Fibroblast of the conjunctiva (primary cell): ENCODE measurements at places on chromosomes 4 and X.

DNA sequence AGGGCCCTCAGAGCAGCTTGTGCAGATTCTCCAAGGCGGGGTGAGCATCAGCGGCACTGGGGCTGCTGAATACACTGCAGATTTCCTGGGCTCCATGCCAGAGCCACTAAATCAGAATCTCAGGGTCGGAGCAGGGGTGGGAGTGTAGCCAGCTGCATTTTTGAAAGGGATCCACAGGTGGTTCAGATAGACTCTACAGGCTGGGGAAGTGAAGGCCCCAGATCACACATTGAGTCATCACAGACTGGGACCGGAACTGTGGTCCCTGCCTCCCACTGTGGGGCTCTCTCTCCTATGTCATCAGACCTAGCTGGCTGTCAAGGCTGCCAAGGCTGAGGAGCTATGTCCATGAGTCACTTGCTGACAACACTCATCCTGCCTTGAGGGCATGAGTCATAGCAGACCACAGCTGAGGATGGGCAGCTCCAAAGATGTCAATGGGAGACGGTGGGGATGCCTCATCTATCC, 162.3 kb upstream of the MAMLD1 start:
- DNase-seq, result peak; percentile 93

- no peak for DNase-seq
Observed at GRCh38 chr4:25308761-25309160, 3.8 kb upstream of the ZCCHC4 start.

DNA sequence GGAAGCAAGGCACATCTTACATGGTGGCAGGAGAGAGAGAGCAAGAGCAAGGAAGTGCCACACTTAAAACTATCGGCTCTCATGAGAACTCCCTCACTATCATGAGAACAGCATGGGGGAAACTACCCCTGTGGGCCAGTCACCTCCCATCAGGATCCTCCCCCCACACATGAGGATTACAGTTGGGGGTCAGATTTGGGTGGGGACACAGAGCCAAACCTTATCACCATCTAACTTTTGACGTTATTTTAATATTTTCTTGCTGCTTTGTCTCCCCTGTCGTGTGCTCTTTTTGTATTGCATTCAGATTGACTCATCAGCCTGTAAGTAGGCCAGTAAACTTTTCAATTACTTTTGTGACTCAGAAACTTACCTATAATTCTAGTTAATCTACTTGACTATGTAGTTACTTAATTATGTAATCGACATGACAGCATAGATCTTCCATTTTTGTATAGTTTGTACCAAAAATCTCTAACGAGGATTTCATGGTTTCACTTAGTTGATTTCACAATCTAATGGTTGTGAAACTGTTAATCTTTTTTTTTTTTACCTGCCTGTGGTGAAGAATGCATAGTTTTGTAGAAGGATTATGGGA, 18.3 kb downstream of the STIM2 start:
- no peak for DNase-seq

GRCh38 chr4:26762650-26763049, 98.0 kb upstream of the STIM2 start:
- DNase-seq, result no peak

DNA sequence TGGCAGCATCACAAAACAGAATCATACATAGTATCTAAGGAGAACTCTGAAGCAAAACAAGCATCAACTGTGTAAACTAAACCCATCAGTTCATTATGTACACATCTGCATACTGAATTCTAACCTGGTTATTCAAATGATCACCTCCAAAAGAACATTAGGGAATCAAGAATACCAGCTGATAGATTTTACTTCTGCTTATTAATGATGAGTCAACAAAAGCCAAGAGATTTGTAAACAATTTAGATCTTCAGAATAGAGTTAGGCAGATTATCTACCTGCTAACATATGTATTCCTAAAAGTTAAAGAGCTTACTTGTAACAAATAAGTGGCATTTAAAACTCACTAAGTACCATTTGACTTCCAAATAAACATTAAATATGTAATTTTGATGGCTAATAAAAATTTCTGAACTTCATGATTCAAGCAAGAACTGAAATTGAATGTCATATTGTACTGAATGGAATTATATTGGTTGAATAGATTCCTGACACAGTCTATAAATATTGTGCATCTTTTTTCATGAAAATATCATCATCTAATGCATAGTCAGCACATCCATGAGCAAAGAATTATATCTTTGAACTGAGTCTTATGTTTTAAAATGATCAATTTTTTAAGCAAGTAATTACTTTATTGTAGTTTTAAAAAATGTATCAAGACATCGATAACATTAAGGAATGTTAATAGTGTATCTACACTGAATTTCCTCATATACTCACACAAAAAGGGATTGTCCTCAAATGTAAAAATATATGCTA, 470.5 kb downstream of the GRXCR1 start:
- DNase-seq, result no peak

- DNase-seq, result no peak
Observed at GRCh38 chr4:1655081-1655480, 29.0 kb downstream of the FAM53A start.

DNA sequence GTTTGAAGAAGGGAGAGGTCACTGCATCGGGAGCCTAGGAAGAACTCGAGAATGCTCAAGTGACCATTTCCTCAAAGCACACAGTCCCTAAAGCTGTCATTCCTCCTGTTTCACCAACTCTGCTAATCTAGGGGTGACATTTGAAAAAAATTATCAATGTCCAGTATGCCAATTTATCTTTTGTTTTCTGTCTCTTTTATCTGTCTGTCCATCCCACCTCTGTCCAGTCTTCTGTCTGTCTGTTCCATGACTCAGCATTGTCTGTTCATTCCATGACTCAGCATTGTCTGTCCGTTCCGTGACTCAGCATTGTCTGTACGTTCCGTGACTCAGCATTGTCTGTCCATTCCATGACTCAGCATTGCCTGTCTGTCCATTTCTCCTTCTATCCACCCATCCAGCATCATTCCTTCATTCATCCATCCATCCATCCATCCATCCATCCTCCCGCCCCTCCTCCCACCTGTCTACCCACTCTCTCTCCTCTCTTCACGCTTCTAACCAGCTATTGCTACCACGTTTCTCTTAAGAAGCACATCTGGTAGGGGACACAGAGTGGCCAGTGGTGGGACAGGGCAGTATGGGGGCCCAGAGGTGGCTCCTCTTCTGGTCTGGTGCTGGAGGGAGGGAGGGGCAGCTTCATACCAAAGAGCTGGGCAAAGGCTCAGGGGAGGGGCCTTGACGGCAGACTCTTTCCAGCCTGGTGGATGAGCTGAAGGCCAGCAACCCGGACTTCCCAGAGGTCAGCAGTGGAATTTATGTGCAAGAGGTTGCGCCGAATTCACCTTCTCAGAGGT, 34.1 kb downstream of the HTRA3 start:
- DNase-seq, result peak; percentile 90

- no peak for DNase-seq
Observed at GRCh38 chr4:3753726-3754412, 12.3 kb upstream of the ADRA2C start.

DNA sequence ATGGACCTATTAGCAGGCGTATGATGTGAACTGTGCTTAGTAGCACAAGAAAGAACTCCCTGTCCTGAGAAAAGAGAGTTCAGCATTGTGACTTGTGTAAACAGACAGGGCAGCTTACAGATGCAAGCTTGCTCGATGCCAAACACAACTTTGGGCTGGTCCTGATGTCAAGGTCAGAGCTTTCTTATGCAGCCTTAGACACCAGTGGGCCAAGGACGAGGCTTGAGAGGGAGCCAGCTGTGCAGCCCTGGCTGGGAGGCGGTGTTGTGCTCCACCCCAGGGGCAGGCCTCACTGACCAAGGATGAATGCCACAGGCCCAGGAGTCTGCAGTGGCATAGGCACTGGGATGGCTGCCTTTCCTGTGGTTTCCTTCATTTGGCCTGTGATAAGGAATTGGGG, 35.4 kb downstream of the JADE1 start:
- peak; percentile 33 for DNase-seq

GRCh38 chrX:19866626-19867410, 20.6 kb downstream of the SH3KBP1 start:
- no peak for DNase-seq

- DNase-seq, result no peak
Observed at GRCh38 chrX:144075432-144075831, 191.6 kb downstream of the UBE2NL start.

DNA sequence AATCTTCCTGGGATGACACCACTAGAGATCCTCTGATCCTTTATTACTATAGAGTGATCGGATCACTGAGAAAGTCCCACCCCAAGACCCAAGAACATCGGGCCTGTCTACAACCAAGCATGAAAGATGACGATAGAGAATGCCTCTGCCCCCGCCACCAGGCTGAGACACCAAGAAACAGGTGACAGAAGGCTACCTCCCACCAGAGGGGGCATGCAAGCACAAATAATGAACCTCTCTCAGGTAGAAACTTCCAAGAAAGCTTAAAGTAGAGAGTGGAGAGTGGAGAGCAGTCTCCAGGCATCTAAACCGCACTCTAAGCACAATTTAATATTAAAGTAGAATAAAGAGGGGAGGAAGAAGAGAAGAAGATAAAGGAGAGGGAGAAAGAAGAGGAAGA, 402.6 kb downstream of the INPP4B start:
- DNase-seq, result no peak

GRCh38 chr4:42385516-42385915, 11.8 kb upstream of the SHISA3 start:
- DNase-seq, result no peak

DNA sequence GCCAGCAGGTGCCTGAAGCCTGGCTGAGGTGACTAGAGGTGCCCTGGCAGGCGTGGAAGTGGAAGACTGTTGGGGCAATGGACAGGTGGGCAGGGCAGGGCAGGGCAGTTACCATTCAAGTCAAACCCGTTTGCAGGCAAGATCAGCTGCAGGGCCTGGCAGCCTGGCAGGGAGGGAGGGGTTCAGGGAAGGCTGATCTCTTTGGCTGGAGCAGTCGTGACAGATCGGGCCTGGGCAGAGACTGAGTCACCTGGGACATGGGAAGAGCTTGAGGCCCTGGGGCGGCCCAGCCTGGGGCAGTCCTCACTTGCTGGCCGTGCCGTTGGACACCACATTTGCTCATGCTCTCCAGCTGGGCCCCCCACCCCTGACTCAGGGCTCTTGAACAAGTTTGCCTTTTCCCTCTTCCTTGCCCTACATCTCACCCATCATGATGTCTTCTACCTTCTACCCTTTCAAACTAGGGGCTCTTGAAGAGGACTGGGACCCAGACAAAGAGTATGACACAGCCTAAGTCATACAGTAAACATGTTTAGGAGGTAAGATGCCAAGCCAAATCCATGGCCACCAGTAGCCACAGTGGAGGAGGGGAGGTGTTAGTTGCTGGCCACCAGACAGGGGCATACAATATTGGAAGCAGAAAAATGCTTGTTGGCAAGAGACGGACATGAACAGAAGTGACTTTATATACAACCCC, 2.0 kb upstream of the ZNF185 start:
- DNase-seq, result no peak

- DNase-seq, result no peak
Observed at GRCh38 chrX:136046295-136047015, 61.2 kb downstream of the SLC9A6 start.

DNA sequence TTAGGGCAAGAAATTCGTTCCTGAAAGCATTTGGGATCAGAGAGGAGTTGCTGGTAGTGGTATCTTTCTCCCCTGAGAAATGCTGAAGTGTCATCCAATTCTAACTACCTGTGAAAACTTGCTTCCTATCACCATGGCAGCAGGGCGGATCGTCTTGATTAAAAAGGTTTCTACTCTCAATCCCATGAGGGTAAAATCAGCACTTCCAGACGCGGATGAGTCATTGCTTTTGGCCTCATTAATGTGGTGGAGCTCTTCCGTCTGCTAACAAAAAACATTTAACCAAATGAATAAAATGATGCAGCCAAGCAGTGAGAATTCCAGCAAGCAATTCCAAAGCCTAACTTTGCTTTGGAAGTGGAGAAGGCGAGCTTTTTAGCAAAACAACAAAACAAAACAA, 325.6 kb downstream of the CAMK2D start:
- DNase-seq, result peak; percentile 88

DNA sequence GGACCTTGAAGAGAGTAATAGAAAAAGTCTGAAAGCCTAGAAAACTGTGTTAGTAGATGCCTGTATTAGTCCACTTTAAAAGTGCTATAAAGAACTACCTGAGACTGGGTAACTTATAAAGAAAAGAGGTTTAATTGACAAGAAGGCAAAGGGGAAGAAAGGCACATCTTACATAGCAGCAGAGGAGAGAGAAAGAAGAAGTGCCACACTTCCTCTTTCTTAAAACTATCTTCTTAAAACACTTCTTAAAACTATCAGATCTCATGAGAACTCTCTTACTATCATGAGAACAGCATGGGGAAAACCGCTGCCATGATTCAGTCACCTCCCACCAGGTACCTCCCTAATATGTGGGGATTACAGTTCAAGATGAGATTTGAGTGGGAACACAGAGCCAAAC, 18.8 kb upstream of the COL25A1 start:
- DNase-seq, result no peak

- no peak for DNase-seq
Observed at GRCh38 chrX:151977009-151977408, 2.5 kb upstream of the GABRE start.

DNA sequence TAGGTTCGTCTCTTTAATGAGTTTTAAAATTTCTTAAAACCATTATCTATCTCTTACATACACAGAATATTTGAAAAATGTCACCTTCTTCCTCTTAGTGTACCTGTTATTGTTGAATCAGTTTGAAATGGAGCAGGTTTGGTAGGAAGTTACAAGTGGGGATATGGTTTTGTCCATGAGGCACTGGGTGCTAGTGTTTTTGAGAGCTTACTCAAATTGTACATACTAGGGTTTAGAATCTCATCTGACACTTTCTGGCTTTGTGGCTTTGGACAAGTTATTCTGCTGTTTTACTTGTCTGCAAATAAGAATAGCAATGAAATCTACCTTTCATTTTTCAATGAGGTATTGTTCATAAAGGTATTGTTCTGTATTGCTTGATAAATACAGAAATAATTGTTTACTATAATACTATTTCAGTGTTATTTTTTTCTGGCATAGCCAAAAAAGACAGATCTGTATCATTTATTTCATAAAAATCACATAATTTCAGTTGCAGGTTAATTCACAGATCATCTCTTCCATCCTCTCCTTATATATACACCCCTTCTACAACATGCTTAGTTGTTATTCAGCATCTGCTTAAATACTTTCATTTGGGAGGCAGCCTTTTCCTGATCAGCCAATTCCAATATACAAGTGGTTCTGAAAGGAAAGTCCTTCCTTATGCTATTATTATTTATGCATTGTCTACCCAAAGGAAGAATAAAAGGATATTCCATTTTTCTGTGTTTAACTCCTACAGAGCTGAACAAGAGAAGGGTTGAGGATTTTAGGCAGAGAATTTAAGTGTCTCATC, 13.3 kb downstream of the NCAPG start:
- no peak for DNase-seq

DNA sequence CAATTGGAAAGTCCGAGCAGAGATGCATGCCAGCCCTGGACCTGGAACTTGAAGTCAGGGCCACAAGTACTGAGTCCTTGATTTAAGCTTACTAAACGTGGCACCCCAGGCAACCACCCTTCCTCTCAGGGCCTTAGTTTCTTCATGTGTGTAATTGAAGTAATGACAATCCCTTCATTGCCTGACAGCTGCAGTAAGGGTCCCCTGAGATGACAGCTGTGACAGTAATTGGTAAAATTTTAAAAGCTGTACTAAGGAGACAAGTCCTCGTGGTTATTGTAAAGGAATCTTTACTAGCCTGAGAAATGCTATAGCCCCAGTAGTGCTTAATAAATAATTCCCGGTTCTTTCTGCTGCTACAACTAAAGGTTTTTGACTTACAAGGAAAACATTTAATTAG, 175.1 kb upstream of the RADX start:
- DNase-seq, result no peak
